ENCODE measurements at places on chromosomes 1 and 21.

DNA sequence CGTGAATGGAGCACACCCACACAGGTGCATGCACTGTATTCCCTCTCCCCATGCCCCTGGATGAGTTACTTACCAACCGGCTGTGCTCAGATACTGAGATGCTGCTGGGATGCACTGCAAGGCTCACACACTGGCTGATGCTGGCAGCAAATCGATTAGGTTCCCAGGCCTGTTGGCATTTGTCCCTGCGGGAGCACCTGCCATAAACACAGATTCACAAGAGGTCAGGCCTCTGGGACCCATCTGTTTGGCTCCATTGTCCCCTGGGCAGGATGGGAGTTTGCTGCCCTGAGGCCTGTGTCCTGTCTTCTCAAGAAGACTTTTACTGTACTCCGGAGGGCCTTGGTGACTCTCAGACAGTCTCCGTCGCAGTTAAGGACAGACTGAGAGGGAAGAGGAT lies 145.4 kb downstream of the PLXNA2 start:
- DNase-seq = no peak

GRCh38 chr1:23421753-23422240 lies 2.8 kb downstream of the TCEA3 start:
- DNase-seq = no peak

GRCh38 chr1:46508757-46509156 lies 19.1 kb downstream of the DMBX1 start:
- no peak for DNase-seq

- no peak for DNase-seq
Observed at GRCh38 chr1:115952547-115952946, 23.8 kb upstream of the SLC22A15 start.

- DNase-seq = no peak
Observed at GRCh38 chr21:38825921-38826320, 20.2 kb downstream of the ETS2 start.

DNA sequence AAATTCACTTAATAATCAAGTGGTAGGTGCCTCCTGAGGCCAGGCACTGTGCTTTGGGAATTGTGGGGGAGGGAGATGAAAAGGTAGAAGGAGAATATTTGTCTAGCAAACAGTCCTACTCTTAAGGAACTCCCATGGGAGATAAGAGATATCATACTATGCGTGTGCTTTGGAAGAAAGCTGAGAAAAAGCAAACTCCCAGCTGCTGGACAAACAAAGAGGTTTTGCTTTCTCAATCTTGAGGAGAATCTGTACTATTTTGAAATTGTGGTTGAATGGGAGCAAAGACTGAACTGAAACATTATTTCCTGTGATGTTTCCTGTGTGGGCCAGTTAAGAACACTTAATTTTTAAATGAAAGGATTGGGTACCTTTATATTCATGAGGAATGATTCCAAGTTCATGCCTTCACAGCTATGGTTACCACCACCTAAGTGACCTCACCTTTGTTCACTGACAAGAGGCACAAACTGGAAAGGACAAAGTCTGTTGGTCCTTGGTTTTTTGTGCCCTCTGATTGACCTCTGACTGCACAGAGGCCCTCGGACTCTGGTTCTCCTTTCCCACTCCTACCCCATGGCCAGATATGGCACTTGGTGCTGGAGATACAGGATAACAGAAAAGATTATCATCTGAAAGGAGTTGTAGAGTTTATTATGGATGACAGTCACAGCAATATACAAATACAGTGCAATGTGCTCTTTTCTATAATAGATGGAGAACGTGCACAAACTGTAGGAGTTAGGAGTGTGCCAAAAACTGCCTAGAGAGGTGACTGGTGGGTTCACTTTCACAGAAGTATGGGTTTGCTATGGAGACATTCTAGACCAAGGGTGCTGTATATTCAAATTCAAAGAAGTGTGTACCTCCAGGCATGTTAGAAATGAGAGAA lies 1.6 kb downstream of the CD53 start:
- DNase-seq = no peak

DNA sequence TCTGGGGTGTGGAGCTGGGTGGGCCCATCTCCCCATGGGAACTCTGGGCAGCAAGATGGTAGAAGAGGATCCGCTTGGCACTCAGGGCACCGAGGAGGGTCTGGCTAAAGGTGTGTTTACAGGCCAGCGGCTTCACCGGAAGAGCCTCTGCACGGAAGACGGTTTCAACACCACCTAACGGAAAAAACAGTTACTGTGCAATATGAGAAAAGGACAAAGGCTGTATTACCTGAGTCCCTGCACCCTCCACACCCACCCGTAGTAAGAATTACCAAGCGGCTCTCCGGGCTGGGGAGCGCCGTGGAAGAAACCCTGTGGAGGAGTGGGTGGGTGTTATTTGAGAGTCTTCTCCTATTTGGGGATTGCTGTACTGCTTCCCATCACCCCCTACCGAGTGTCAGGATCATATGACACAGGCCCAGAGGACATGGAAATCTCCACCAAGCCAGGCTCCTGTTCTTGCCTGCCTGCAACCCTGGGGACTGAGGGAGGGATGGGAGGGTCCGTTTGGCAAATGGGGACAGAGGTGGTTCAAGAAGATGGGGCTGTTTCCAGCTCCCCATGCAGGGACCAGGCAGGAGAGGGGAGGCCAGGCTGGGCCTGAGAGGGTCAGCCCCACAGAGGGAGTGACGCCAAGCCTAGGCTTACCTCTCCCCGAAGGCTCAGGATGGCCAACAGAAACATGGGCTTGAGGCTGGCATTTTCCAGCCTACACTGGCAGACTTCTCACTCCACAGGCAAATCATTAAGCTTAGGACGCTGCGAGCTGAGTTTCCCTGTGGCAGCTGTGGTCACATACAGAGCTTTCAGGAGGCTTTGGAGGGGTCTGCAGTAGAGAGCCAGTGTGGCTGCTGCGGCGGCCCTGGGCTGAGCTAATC lies 203.5 kb upstream of the TMEM51 start:
- DNase-seq = no peak
